ENCODE measurements at places on chromosomes 6 and 20.

- DNase-seq, result peak; percentile 44
Observed at GRCh38 chr6:55108134-55109130, 65.9 kb upstream of the HCRTR2 start.

DNA sequence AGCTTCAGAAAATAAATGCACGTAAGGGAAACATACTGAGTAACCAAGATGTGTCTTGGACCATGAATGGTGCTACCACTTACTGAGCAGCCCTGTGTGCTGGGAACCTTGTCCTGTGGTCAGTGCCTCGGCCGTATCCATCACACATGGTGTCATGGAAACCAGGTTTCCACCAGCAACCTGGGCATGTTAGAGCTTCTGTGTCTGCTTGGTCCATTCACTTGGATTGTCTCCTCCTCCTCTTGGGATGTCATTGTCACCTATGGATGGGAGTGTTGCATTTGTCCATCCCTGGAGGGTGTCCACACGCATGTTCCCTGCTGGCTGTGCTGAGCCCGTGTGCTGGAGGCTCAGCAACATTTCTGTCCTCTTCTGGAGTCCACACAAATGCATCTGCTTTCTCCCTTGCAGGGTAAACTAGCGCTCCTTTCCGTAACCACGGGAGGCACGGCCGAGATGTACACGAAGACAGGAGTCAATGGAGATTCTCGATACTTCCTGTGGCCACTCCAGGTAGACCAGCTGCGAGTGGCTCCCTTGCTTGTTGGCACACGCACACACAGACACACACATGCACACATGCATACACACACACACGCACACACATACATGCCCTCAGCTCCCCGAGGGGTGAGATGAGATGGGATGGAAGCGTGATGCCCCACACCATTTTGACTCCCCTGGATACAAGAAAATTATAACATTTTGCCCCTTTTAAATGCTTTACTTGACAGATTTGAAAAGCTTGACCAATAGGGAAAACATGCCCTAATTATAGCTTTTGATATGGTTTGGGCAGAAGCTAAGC lies 17.0 kb downstream of the NQO2 start:
- no peak for DNase-seq

DNA sequence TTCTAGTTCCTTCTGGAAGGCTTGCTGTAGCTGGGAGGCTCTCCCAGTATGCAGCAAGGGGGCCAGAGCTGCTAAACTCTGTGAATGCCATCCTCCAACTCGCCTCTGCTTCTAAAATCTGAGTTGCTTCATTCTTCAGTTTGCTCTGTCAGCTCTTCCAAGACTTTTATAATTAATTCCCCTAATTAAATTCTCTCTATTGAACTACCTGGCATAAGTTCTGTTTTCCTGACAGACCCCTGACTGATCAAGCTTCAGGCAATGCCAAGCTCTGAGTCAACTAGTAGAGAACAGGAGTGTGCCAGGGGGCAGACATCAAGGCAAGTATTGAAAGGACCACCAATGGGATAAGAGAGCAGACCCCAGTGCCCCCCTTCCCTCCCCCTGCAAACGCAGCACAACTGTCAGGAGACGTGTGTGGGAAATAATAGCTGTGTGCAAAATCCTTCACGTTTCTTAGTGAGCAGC lies 109.3 kb upstream of the TAB2 start:
- no peak for DNase-seq

GRCh38 chr6:28511628-28512300 lies 3.8 kb downstream of the GPX6 start:
- DNase-seq, result no peak

GRCh38 chr20:7199861-7200260 lies 432.4 kb downstream of the BMP2 start:
- peak; percentile 65 for DNase-seq

- no peak for DNase-seq
Observed at GRCh38 chr6:150271501-150272263, 97.1 kb upstream of the IYD start.

- no peak for DNase-seq
Observed at GRCh38 chr20:58188527-58188926, 39.9 kb downstream of the ANKRD60 start.

All from renal cortical epithelial cell (primary cell).